ENCODE measurements at places on chromosomes 11 and 22.

DNA sequence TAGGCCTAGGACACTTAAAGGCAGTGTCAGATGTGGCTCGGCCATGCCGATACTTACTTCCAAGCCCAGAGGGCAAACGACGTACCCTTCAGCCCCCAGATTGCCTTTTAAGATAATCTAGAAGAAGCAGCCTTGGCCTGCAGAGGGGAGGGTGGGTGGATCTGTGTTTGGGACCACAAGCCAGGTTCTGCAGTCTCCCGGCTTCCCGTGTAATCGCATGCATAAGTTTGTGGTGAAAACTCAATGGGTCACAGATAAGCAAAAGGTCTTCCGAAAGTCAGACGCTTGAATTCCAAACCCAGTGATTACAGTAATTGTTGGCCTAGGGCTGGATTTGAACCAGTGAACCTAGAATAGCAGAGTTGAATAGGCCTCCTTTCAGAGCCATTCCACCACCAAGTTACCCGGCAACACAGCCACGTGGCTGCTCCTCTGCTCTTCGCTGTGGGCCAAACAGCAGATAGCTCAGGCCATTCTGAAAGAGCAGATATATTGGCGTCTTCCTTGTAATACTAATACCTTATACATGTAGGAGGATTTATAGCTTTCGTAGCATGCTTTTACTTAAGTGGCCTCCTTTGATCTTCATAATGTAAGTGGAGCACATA, 170.8 kb upstream of the CADM1 start:
- no peak for DNase-seq

DNA sequence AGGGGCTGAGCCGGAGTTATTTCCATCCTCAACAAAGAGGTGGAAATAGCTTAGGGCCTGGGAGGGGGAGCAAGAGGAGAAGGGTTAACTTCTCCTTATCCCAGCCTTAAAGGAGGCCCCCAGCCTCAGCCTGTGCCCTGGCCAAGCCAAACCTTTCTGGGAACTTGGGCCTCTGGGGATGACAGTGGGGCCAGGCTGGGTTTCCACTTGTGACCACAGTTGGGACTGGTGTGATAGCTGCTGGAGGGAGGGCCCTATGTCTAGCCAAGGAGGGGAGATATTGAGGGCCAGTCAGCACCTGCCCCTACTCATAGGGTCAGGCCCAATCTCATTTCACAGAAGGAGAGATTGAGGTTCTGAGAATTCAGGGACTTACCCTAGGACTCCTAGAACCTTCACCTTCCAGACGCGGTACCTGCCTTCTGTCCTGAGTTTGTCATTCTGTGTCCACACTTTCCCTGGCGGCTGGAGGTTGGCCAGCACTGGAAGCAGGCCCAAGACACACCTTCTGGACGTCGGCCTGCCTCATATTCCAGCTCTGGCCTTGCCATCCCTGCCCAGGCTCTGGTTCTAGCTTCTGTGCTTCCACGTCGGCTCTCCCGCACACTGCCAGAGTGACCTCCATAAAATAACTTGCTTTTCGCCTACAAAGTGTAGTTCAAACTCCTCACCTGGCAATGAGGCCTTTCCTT, 3.1 kb downstream of the RELT start:
- peak; percentile 4 for DNase-seq

DNA sequence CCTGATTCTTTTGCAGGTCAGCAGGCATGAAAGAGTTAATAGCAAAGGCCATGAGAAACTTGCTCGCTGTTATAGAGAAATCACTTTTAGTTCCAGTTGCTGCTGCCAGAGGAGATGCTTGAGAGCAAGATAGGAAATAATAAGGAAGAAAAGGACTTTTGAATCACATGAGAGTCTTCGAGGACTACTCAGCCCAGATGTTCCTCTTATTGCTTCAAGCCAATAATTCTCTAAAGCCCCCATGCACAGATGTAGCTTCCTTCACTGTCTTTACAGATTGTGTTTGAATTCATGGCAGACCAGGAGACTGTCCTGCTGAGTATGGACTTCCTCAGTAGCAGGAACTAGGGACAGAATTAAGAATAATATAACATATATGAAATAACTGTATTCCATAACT, 50.1 kb upstream of the OLFML1 start:
- no peak for DNase-seq

DNA sequence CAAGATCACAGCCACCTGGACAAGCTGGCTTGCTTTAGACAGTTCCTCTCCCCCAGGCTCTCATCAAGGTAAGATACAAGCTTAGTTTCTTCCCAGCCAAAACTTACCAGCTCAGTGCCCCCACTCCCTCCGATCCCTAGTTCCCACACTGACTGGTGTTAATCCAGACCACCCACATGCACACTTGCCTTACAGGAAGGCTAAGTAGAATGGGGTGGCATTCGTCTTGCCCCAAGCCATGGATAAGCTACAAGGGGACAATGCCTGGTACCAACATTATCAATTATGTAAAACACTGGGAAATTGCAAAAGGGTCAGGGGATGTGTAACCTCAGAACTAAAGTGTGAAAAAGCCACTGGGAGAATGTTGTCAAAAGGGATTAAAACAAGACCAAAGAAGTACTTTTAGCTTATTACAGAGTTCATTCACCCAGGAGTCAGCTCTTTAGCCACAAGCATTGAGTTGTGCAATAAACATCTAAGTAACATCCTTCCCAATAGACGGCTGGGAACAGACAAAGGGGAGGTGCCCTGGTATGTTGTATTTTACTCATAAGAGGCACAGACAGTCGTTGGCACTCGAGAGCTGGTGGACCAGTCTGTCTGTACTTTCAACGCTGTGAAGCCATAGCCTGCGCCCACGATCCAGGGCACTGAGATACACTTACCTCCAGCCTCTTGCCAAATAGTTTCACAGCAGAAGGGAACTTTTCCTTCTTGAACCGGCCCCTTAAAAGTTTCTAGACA, 1.1 kb downstream of the DHCR7 start:
- DNase-seq = no peak

GRCh38 chr11:17588721-17589120, 41.7 kb downstream of the OTOG start:
- no peak for DNase-seq

GRCh38 chr22:45804986-45805325, 133.3 kb downstream of the ATXN10 start:
- DNase-seq = no peak

- DNase-seq = no peak
Measured at GRCh38 chr11:20759541-20759940, 90.2 kb downstream of the NELL1 start.

- no peak for DNase-seq
Measured at GRCh38 chr11:8286886-8287285, 23.2 kb upstream of the LMO1 start.

GRCh38 chr11:127042445-127042844, 41.9 kb upstream of the KIRREL3 start:
- no peak for DNase-seq

DNA sequence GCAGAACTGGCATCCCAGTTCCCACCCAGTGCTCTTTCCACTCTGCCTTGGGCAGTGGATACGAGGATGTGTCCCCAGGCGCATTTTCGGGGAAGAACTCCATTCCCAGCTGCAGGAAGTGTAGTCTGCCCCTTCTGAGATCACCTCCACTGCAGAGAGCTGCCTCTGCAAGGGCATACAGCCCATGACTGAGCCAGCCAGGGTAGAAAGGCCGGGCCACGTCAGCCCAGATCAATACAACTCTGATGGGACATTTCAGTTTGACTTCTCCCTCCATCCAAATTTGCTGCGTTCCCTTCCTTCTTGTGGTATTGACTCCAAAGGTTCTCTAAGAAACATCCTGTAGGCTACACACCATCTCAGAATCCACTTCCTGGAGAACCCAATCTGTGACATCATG, 19.7 kb downstream of the MOGAT2 start:
- DNase-seq = no peak
